Pons (tissue), 1 donor: ENCODE measurements at places on chromosomes 13 and 19.

DNA sequence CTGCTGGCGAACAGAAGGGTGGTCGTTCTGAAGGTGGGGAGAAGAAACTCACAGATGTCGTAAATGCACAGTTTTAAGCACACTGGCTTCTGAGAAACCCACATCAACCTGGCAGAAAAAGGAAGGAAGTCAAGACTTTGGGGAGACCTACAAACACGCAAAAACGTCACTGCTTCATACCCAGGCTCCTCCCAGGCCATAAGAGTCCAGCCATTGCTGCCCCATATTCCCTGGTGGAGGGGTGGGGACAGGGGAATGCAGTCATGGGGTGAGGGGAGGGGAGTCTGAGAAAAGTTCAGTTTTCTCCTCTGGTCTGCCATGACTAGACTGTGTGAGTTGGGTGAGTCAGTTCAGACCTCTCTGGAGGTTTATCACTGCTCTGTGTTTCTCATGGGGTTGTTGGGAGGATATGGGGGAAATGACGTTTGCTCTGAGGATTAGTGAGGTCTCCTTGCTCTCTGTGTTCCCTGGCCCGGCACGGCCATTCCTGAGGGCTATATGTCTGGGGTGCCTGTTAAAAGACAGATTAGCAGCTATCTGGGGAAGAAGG is 139.0 kb downstream of the FLT1 start:
- DNase-seq, result no peak

GRCh38 chr19:42762789-42763188 is 2.7 kb downstream of the PSG8 start:
- DNase-seq, result no peak

DNA sequence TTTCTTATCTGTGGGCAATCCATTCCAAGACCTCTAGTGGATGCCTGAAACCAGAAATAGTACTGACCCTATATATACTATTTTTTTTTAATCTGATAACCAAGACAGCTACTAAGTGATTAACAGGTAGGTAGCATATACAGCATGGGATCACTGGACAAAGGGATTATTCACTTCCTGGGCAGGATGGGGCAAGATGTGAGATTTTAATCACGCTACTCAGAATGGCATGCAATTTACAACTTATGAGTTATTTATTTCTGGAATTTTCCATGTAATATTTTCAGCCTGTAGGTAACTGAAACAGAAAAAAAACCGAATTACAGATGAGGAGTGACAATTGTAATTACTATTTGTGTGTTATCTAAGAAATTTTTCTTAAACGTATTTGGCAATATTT is 41.2 kb downstream of the ZIC2 start:
- no peak for DNase-seq

- DNase-seq, result no peak
Measured at GRCh38 chr13:100176801-100177400, 88.0 kb downstream of the PCCA start.

- no peak for DNase-seq
Measured at GRCh38 chr19:39004403-39004802, 27.9 kb downstream of the FBXO27 start.

GRCh38 chr13:42155251-42155650 is 106.8 kb downstream of the DGKH start:
- DNase-seq, result no peak
